Effector CD4-positive, alpha-beta T cell (primary cell): ENCODE measurements at places on chromosomes 6 and 20.

- DNase-seq, result no peak
Measured at GRCh38 chr6:27767851-27768250, 144.3 kb downstream of the OR2B2 start.

DNA sequence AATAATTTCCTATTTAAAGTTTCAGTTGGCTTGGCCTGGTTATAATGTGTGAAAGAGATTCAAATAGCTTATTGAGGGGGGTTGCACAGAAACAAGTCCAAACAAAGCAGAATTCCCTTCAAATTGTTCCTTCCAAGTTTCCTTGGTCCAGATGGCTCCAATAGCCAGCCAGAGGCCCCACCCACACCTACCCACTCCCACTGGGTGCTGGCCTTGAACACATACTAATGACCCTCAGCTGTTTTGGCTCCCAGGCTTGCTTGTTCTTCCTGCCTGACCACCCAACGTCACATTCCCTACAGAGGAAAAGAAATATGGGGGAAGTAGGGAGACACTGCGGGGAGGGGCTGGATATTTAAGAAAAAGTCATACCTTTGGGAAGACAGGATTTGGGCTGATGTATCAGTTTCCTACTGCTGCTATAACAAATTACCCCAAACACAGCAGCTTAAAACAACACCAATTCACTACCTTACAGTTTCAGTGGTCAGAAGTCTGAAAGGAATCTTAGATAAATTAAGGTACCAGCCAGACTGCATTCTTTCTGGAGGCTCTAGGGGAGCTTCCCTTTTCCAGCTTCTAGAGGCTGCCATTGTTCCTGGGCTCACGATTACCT lies 95.7 kb downstream of the COL21A1 start:
- DNase-seq, result no peak

DNA sequence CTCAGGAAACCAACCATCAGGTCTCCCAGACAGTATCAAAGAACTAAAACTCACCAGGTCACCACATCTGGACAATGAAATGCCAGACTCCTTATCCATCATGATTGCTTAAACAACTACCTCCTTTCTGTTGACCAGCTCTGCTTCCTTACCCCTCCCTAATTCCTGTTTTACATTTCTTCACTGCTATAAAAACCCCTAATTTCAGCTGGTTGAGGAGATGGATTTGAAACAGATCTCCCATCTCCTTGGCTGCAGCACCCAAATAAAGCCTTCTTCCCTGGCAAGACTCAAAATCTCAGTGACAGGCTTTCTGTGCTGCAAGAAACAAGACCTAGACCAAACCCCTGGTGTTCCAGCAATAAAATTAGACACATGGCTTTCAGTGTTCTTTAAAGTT lies 40.3 kb downstream of the MYLK4 start:
- no peak for DNase-seq

- no peak for DNase-seq
Measured at GRCh38 chr6:40551966-40552505, 35.1 kb downstream of the LRFN2 start.

GRCh38 chr20:13638162-13638495 lies 603 bp downstream of the TASP1 start:
- no peak for DNase-seq

DNA sequence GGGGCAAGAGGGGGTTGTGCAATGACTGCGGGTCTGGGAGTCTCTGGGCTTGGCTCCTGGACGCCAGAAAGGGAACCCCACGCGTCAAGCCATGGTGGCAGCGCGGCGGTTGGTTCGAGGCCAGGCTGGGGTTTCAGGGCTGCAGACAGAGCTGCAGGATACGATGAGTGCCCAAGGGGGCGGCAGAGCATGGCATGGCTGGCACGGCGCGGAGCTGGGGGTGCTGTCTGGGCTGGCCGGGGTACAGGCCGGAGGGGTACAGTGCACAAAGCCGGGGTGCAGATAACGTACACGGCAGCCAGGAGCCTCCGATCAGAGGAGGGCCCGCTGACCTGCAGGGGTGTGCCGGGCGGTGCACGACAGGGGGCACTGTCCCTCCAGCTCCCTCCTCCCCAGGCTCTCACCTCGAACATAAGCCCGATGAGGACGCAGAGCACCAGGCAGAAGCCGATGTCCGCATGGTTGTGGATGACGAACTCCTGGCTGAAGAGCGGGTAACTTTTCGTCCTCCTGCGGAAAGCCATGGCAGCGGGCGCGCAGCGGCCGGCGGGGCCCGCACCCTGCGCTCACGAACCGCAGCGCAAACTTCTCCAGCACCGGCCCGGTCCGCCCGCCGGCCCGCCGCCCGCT lies 353 bp downstream of the TRAM2 start:
- no peak for DNase-seq

DNA sequence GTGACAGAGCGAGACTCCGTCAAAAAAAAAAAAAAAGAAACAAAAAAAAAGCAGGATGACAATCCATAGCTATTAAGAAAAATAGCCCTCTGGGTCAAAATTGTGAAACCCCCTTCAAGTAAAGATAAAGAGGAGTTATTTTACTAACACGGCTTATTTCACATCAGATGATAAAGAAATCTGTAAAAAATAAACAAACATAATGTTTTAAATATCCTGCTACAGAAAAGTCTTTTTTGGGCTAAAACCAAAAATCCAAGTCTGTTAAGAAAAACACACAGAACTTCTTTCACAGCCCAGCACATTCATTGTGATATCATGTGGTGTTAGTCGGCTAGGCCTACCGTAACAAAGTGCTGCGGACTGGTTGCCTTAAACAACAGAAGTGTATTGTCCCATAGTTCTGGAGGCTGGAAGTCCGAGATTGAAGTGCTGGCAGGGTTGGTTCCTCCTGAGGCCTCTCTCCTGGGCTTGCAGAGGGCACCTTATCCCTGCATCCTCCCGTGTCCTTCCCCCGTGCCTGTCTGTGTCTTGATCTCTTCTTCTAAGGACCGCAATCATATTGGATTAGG lies 239.2 kb upstream of the TAB2 start:
- DNase-seq, result no peak

DNA sequence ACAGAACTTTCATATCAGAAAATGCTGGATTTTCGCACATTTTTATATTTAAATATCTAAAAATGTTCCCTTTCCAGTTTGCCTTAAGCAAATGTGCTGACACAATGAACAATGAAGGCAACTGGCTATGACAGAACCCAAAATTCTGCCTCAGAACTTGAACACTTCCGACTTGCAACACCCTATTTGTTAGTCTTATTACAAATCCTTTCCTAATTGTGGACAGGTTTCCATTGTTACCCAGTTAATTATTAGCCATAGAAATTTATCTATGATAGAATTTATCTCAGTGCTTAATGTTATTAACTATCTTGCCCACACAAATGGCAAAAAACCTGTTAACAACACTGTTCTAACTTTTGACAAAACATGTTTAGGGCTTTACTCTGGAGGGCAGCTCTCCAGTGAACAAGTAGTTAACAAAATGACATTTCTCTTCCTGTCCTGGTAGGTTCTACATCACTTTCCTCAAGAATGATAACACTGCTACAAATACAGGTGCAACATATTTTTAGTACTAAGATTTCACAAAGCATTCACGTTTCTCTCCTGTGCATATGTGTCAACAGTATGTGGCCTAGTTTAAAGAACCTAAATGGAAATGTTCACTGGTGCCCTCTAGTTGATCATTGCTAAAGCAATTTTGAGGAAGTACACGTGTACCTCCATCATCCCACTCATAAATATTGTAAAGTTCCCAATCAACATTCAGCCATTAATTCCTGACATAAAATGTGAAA lies 58.4 kb downstream of the HIVEP2 start:
- DNase-seq, result no peak

- no peak for DNase-seq
Measured at GRCh38 chr6:85050149-85050548, 285.8 kb upstream of the TBX18 start.

DNA sequence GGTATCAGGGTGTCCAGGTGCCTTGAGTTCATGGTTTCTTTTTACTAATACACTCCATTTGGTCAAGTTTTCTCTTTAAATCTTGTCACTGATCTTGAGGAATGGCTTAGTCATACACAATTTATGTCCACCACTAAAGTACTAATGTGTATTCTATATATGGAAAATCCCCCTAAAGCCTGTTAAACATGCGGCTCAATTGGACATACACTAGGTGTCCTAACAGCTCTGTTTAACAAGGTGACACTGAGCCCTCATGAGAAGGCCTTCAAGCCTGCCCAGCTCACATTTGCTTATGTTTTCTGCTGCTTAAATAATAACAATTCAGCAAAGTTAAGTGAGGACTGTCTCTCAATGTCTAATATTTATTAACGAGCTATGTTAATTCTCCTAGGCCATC lies 31.5 kb downstream of the PDE7B start:
- DNase-seq, result no peak

- DNase-seq, result no peak
Measured at GRCh38 chr6:13384966-13385365, 56.6 kb upstream of the TBC1D7 start.

GRCh38 chr6:68235326-68235784 lies 399.7 kb upstream of the ADGRB3 start:
- no peak for DNase-seq

DNA sequence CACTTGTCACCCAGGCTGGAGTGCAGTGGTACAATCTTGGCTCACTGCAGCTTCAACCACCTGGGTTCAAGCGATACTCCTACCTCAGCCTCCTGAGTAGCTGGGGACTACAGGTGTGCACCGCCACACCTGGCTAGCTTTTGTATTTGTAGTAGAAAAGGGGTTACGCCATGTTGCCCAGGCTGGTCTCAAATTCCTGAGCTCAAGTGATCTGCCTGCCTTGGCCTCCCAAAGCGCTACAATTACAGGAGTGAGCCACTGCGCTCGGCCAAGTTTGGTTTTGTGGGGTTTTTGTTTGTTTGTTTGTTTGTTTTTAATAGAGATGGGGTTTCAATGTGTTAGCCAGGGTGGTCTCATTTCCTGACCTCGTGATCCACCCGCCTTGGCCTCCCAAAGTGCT lies 12.3 kb downstream of the LOC128125822 start:
- no peak for DNase-seq

GRCh38 chr6:168905451-168906090 lies 348.1 kb downstream of the THBS2 start:
- DNase-seq, result no peak

DNA sequence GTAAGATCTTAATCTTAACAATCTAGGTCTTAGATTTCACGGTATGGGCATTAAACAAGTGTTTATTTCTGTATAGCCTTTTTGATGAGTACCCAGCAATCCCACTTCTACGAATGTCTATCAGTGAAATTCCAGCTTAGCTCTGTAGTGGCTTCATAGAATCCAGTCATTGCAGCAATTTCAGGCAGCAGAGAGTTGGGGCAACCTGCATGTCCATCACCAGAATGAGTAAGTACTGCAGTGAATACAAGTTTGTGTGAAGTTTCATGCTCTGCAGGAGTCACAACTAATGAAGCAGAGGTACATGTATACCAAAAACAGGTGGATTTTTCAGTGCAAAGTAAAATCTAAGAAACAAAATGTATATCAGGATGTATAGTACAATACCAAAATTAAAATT lies 151.7 kb downstream of the OR2B2 start:
- DNase-seq, result no peak

DNA sequence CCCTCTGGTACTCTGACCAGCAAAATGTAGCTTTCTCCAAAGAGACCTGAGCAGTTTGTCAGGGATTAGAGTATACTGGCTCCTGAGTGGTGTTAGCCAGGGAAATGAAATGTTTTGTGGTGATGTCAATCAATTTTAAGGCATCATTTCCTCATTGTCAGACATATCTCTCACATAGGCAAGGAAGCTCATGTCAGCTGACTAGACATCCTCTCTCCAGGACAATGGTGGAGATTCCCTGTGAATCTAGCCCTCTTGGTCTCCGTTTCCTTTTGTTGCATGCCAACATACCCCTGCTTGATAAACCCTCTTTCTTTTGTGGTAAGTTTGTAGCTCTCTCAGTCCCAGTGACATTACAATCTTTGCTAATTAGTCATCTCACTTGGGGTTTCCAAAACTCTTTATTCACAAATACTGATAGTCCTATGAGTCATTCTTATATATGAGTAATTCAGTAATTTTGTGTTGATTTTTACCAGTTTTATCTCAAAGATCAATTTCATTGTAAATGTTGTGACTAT lies 135.6 kb upstream of the PTPRK start:
- DNase-seq, result no peak

GRCh38 chr20:20594171-20594530 lies 118.3 kb downstream of the RALGAPA2 start:
- DNase-seq, result no peak

DNA sequence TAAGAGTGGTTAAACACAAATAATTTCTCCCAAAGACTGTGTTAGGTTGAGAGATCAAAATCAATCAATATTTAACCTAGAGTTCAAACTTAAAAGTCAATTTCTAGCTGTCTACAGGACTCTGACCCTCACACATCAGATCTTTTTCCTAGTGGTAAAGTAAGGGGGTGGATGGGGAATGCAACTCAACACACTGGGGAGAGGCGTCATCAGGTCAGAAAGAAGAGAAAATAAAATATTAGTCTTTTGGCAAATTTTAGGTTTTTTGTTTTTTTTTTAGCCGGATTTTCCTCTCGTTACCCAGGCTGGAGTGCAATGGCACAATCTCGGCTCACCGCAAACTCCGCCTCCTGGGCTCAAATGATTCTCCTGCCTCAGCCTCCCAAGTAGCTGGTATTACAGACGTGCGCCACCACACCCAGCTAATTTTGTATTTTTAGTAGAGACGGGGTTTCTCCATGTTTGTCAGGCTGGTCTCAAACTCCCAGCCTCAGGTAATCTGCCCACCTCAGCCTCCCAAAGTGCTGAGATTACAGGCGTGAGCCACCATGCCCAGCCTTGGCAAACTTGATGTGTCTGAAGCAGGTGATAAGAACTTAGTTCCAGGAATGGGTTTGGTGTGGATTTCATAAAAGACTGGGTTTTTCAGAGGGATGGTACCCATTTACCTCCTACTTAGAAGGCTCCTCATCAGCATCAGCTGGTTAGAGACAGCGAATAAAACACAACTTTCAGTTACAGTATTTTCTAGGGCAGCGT lies 65.9 kb downstream of the MKKS start:
- DNase-seq, result no peak

- DNase-seq, result no peak
Measured at GRCh38 chr20:49356676-49357075, 78.8 kb upstream of the ZNFX1 start.

DNA sequence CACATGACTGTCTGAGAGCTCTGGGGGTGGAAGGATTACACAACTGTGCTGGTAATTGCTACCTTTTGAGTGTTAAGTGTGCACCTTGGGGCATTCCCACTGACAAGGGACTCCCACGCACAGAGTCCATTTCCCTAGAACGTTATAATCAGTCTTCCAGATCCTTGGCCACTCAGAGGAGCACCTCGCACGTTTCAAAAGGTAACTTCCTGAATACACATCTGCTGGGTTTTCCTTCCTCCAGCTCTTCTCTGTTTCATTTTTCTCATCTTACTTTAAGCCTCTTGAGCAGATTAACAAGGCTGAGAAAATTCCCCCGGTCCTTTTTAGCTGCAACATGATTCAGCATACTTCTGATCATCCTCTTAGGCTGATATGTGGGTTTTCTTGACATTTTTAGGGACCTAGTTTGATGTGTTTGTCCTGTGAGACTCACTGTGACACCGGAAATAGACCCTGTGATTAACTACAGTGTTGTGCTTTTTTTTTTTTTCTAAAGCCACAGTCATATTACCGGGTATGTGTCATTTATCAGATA lies 98.4 kb upstream of the DUSP22 start:
- DNase-seq, result no peak
